Stimulated activated CD8-positive, alpha-beta memory T cell treated with anti-CD3 and anti-CD28 coated beads, Interleukin-4, amount 100 ng/mL, for 48 hours (primary cell): ENCODE measurements at places on chromosomes 6 and 20.

DNA sequence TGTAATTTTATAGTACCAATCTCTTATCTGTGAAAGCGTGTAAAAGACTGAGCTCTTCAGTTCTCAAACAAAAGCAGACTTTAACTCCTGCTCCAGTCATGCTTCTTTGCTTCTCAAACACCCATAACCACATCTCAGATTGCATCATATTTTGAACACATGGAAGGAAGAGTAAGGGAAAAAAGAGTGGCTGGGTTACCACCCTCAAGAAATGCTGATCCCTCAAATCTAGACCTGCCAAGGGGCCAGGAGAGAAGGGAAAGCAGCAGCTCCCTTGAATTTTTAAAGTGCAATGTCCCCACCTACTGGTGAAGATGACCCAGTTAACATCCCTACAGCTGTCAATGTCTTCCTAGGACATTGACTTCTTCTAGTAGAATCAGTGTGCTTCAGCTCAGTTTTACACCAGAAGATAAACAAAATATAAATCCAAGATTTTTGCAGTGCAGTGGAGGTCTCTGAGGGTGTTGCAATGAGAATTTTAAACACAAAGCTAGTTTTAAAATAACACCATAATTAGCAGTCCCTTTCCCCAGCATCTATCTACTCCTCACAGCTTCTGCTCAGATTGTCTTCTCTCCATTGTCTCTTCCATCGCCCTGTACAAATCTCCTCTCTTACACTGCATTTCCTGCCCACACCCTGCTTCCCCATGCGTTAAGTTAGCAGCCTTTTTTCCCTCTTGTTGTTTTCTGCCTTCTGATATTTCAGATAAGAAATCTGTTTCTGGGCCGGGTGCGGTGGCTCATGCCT, 22.6 kb upstream of the HLA-DQB2 start:
- peak; percentile 34 for DNase-seq

DNA sequence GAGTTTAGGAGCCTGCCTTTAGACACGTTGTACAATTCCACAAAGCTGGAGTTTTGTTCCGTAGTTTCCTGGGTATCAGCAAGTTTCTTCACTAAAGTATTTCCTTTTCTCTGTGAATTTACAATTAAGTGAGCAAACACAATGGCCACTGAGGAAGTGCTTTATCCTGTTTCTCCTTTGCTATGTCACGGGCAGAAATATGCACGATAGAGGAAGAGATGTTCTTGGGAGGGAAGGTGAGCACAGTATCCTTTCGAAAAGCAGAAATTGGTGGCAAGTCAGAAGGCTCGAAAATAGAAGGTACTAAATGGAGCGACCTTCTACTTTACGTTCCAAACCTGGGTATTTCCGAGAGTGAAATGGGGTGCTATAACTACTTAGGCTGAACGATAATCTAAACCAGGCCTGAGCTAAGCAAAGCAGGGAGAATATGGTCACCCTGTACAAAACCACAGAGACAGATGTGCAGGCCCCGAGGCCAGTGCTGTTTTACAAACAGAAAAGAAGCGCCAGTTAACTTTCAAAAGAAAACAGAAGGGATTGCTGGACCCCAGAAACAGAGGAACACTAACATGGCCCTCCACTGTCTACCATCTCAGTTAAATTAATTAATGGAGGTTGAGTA, 259.6 kb downstream of the TBC1D7 start:
- no peak for DNase-seq

GRCh38 chr6:169665289-169665688, 36.5 kb downstream of the WDR27 start:
- no peak for DNase-seq

GRCh38 chr20:34948030-34948429, 7.6 kb downstream of the GSS start:
- DNase-seq: no peak

DNA sequence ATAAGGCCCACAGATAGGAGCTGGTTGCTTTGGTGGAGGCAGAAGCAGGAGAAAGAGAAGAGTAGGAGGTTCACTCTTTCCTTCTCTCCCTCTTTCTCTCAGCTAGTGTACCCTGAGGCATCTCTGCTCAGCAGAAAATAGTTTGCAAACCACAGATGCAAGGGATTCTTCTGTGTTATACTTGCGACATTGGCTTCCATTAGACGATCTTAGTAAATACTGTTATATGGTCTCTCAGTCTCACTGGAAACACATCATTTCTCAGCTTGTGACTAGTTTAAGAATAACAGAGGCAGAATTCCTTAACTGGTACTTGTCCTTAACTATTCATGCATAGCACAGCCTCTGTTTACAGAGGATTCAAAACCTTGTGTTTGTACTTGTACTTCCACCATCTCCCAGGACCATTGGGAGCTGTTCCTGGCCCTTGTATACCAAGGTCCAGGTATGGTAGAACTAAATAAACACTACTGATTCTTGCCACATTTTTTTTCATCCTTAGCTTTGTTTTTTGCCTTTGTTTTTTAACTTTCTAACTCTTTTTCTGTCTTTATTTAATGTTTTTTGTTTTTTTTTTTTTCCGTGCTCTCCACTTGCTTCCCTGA, 218.2 kb downstream of the OTOR start:
- DNase-seq: no peak

DNA sequence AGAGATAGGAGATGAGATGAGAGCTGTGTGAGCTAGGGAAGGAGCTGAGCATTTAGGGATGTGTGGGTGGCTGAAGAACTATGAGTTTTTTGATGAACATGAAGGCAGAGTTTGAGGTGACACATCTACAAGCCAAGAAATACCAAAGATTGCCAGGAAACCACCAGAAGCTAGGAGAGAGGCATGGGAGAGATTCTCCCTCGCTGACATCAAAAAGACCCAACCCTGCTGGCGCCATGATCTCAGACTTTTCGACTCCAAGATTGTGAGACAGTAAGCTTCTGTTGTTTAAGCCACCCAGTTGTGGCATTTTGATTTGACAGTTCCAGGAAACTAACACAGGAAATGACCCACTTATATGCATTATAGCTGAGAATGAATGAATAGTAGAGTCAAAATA, 790.9 kb downstream of the TFAP2A start:
- no peak for DNase-seq

- DNase-seq: no peak
Observed at GRCh38 chr6:79513111-79513510, 24.1 kb downstream of the LCA5 start.

- no peak for DNase-seq
Observed at GRCh38 chr6:5814116-5814515, 192.6 kb downstream of the NRN1 start.

GRCh38 chr20:38831995-38832620, 26.6 kb downstream of the PPP1R16B start:
- peak; percentile 25 for DNase-seq
